Motor neuron (in vitro differentiated cells): ENCODE measurements at places on chromosomes 3 and 15.

- ATAC-seq: no peak
Observed at GRCh38 chr3:89227218-89227617, 119.8 kb downstream of the EPHA3 start.

- ATAC-seq: peak; percentile 69
Observed at GRCh38 chr15:23472678-23473077, 25.6 kb upstream of the GOLGA6L2 start.

- ATAC-seq: no peak
Observed at GRCh38 chr3:122665881-122666280, 14.8 kb upstream of the PARP14 start.

DNA sequence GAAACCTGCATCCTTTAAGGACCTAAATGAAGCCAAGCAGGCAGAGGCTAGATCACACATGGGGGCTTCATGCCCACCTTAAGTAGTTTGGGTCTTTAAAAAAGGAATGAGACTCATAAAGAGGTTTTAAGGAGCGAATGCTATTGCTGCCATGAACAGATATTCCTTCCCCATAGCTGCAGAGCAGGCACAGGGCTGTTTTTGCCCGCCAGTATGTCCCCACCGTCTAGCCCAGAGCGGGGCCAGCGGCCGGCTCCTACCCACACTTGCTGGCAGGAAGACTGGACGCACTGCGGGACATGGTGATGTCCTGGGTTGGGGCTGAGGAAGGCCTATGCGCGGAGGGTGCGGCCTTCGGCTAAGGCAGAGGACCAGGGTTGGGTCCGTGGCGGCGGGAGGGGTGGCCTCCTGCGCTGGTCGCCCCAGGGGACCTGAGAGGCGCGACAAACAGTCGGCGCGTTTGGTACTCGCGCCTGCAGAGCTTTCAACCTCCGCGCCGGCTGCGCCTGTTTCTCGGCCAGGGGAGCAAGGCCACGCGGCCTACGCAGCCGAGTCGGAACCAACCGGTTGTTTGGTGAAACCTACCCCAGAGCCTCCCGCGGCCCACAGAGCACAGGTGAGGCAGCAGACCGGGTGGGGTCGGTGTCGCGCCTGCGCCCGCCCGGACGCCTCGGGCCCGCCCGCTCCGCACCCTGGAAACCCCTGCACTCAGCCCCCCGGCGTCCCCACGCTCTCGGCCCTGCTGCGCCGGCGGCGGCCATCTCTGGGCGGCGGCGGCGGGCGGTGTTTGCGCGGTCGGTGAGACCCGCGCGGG, at the start of gene FAIM:
Gene FAIM, plus strand, starts transcription at position 450 of the 814 bp plus-strand sequence. CDS start 10,956 bp downstream, outside the sequence.
- ATAC-seq: peak; percentile 89

DNA sequence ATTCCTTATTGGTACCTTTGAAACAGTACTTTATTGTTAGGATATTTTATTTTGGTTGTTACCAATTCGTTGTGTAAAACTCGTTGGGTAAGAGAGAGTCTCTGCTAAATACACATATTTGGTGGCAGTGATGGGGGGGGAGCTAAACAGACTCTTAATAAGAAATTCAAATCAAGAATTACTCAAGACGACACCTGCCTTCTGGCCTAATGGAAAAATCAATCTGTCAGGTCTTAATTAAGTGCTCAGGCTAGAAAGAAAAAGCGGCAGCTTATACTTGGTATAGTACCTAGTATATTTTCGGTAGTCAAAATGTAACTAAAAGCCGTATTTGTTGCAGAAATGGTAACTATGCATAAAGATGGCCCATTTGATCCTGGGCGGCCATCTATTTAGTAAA, 18.2 kb downstream of the FOXP1 start:
- ATAC-seq: no peak

DNA sequence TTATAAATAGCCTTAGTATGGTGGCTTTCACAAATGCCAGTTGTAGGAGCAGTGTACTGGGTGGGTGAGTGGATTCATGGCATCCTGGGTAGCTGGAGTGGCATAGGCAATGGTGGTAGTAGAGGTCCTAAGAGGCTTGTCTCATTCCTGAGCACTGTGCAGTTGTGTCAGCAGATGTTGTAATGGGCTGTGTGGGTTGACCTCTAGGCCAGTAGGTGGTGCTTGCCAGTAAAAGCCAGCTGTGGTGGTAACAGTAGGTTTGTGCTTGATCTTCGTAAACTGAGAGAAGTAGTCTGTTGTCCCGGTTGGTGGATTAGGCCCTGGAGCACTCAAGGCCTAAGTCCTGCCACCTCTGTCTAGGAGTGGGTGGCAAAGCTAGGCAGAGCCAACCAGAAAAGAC, 149.7 kb upstream of the SUCLG2 start:
- no peak for ATAC-seq

DNA sequence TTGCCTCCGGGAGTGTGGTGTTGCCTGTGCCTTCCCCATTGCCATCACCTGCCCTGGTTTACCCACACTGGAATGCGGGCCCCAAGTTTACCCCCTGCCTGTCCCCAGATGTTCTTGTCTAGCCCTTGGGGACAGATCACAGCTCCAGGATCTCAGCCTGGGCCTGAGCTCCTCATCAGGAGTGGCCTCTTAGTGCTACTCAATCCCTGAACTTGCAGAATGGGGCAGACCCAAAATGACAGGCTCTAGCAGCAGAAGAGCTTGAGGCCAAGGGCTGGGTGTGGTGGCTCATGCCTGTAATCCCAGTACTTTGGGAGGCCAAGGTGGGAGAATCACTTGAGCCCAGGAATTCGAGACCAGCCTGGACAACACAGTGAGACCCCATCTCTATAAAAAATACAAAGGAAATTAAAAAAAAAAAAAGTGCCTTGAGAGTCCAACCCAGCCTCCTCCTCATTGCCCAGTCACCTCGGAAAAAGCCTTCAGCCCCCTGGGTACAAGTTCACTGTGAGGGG, 3.8 kb downstream of the CHAC1 start:
- no peak for ATAC-seq

DNA sequence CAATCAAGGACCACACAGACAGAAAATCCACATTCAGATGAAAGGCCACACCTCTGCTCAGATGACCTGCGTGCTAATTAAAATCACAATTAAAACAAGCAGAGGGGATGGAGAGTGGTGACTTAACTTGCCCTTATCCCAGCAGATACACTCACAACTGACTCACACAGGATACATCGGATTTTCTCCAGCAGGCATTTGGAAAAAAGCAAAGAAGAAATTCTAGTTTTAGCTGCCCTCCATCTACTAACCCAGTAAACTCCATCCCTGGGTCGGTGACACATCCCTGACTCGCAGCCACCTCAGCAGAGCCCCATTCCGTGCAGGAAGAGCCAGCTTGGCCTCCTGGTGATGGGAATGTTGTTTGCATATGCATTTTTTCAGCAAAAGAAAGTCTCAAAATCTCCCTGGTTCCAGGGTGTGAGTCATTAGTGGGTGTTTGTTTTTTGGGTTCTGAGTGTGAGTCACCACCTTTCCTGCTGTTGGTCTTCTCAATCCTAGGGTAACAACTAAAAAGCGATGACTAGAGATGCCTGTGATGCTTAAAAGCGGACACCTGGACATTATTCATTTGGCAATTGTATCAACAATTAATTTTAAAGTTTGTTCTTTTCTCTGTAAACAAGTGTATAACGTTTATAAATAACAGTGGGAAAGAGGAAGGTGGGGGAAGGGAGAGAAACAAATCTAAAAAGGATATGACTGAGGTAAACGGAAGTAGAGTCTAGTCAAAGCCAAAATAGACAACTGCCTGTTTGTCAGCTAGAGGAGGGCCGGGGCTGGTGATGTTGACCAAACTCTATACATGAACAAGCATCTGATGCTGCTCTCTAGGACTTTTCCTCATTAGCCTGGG, 49.8 kb upstream of the SLC4A7 start:
- peak; percentile 89 for ATAC-seq

GRCh38 chr3:178672275-178672674, 136.0 kb downstream of the KCNMB2 start:
- no peak for ATAC-seq
